Diencephalon (tissue), 1 donor: ENCODE measurements at places on chromosomes 6 and 20. TPM values are rescaled to one million over a fixed set of nuclear protein-coding genes. Genes with fewer than 3 reads are reported as not detected.

The AARS2 gene
- total RNA-seq, result 11.8 TPM

The ZBTB22 gene
- 25.6 TPM for total RNA-seq

The SIRPA gene
- 15.7 TPM for total RNA-seq

The TBXT gene
- total RNA-seq, result not detected

The LST1 gene
- total RNA-seq, result 6.0 TPM

The LGSN gene
- under 0.01 TPM for total RNA-seq

The THBS2 gene
- total RNA-seq, result 14.1 TPM

The KCNQ5 gene
- total RNA-seq, result 5.5 TPM

The SLC35A1 gene
- 22.6 TPM for total RNA-seq

The PSORS1C2 gene
- not detected for total RNA-seq

The LCA5 gene
- 20.5 TPM for total RNA-seq

The PCSK2 gene
- total RNA-seq, result 30.2 TPM

The OOEP gene
- not detected for total RNA-seq

The SLC22A7 gene
- total RNA-seq, result 0.23 TPM

The SYNGAP1 gene
- total RNA-seq, result 27.7 TPM

The LPIN3 gene
- total RNA-seq, result 1.4 TPM

The RSPH3 gene
- total RNA-seq, result 16.1 TPM

The ADTRP gene
- total RNA-seq, result 0.69 TPM
